ENCODE measurements at places on chromosomes 6 and 20.
A peak's percentile ranks its signal among the peaks of the same experiment; 100 is the strongest.

DNA sequence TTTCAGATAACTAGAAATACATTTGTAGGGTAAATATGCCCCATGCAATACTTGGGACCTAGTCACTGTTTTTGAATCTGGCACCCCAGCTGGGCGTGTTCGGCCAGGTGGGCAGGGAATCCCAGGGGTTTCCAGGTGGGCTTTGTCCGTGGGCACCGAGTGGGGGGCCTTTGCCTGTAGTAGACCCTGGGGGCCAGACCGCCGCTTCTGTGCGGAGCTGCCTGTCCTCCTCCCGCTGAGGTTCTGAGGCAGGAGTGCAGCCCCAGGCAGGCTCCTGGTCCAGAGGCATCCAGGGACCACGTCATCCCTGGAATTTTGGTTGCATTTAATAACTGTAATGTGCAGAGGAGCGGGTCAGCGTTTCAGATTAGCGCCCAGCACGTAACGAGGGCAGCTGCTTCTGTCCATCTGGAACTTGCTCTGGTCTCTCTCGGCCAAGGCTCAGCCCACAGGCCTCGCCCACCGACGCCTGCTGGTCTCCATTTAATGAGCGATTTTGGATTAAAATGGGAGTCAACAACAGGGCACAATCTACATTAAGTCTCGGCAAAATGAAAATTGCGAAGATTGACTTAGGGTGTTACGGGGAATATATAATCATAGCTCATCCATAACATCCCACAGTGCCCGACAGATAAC lies 12.8 kb downstream of the BHLHE23 start:
- DNase-seq, result no peak

DNA sequence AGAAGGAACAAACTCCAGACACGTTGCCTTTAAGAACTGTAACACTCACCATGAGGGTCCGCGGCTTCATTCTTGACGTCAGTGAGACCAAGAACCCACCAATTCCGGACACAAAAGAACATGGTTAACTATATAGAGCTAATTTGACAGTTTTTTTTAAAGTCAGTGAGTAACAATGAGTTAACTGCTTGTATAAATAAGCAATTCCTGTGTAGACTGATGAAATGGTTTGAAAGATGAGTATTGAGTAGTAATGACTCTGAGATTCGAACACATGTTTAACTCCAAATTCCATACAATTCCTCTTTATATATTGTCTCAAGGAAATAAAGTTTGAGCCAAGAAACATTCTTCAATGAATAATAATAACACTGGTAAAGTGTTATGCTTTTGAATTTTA lies 478.0 kb downstream of the MMUT start:
- H3K27ac ChIP-seq, result no peak overlapping the region
- H3K36me3 ChIP-seq, result no peaks in the 10 kb centered on the region
- H3K4me3 ChIP-seq, result no peak overlapping the region
- DNase-seq, result no peak
- no peaks in the 10 kb centered on the region for H3K27me3 ChIP-seq
- H3K4me1 ChIP-seq, result no peaks in the 10 kb centered on the region

- DNase-seq, result no peak
- no peaks in the 10 kb centered on the region for H3K27me3 ChIP-seq
- H3K4me3 ChIP-seq, result no peak overlapping the region
- H3K27ac ChIP-seq, result no peak overlapping the region
Measured at GRCh38 chr6:87182321-87182720, 27.0 kb downstream of the ZNF292 start.

GRCh38 chr6:113495521-113495920 lies 361.6 kb upstream of the MARCKS start:
- peaks cover 2% of the 10 kb centered on the region for H3K27me3 ChIP-seq
- no peaks in the 10 kb centered on the region for H3K4me1 ChIP-seq
- DNase-seq, result no peak
- H3K27ac ChIP-seq, result no peak overlapping the region
- H3K4me3 ChIP-seq, result no peak overlapping the region
- no peaks in the 10 kb centered on the region for H3K36me3 ChIP-seq

DNA sequence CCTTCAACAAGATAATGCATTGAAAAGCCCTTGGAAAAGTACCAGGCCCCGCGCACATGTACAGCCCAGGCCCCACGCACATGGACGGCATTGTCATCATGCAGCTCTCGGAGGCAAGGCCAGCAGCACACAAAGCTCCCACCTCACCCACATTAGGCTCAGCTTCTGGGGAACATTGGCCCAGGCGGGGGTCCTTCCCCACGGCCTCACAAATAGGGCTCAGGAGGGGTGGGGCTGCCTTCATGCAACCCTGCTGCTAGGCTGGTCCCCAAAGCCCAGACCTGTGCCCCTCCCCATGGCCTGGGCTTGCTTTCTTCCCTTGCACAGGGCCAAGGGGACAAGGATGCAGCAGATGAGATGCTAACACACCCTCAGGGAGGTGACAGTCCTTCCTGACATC lies 26.7 kb downstream of the NPEPL1 start:
- H3K4me3 ChIP-seq, result no peak overlapping the region
- H3K27me3 ChIP-seq, result peaks cover 21% of the 10 kb centered on the region
- H3K36me3 ChIP-seq, result no peaks in the 10 kb centered on the region
- no peak overlapping the region for H3K27ac ChIP-seq
- H3K4me1 ChIP-seq, result no peaks in the 10 kb centered on the region

- H3K27ac ChIP-seq, result no peak overlapping the region
- peaks cover 26% of the 10 kb centered on the region for H3K4me1 ChIP-seq
- peaks cover 11% of the 10 kb centered on the region for H3K36me3 ChIP-seq
- DNase-seq, result no peak
- H3K4me3 ChIP-seq, result no peak overlapping the region
- no peaks in the 10 kb centered on the region for H3K27me3 ChIP-seq
Measured at GRCh38 chr6:139376604-139377218, 2.3 kb upstream of the CITED2 start.

GRCh38 chr6:64214373-64214772 lies 578.8 kb downstream of the PHF3 start:
- DNase-seq, result no peak
- H3K4me1 ChIP-seq, result no peaks in the 10 kb centered on the region
- H3K36me3 ChIP-seq, result no peaks in the 10 kb centered on the region
- H3K27me3 ChIP-seq, result no peaks in the 10 kb centered on the region
- H3K4me3 ChIP-seq, result no peak overlapping the region

DNA sequence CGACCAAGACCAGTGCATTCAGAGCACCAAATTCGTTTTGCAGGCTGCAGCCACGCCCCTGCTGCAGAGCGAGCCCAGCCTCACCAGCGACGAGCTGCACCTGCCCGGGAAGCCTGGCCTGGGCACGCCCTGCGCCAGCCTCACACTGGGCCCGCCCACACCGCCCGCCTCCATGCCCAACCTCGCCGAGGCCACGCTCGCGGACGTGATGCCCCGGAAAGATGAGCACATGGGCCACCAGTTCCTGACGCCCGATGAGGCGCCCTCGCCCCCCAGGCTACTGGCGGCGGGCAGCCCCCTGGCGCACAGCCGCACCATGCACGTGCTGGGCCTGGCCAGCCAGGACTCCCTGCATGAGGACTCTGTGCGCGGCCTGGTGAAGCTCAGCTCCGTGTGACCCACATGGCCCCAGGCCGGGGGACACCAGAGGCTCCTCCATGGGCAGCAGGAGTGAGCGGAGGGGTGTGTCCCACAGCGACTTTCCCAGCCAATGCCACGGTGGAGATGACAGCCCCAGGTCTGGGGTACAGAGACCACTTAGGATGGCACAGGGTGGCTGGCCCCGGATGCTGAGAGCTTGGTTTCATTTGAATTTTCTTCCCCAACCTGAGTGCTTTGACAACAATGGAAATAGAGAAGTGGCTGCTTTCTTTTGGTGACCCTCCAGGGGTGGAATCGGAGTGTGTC lies 150.2 kb upstream of the SNX9 start:
- H3K27ac ChIP-seq, result no peak overlapping the region
- no peak overlapping the region for H3K4me3 ChIP-seq
- H3K36me3 ChIP-seq, result peaks cover 3% of the 10 kb centered on the region
- no peak for DNase-seq
- H3K4me1 ChIP-seq, result peaks cover 21% of the 10 kb centered on the region

GRCh38 chr6:159062564-159062945 lies 17.8 kb upstream of the TAGAP start:
- peak overlapping the region; percentile 50 for H3K27ac ChIP-seq
- H3K36me3 ChIP-seq, result no peaks in the 10 kb centered on the region
- H3K4me1 ChIP-seq, result peaks cover 17% of the 10 kb centered on the region
- DNase-seq, result peak; percentile 83
- H3K27me3 ChIP-seq, result no peaks in the 10 kb centered on the region

DNA sequence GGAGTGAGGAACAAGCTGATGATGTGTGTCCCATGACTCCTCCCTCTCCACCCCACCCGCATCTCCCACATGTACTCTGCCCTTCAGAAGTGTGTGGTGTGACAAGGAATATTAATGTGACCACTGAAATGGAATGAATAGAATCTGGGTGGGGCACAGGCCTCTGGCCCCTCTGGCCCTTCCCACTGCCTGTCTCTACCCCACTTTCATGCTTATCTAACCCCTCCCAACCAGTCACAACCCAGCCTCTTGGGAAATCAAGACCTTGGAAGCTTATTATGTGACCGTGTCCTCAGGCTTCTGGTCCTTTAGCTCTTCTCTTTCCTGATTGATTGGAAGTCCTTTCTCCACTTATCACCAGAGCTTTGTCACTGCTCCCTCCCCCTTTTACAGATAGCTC lies 312.2 kb upstream of the SOX4 start:
- H3K4me3 ChIP-seq, result no peak overlapping the region
- H3K27ac ChIP-seq, result no peak overlapping the region
- H3K36me3 ChIP-seq, result no peaks in the 10 kb centered on the region
- H3K4me1 ChIP-seq, result no peaks in the 10 kb centered on the region

- DNase-seq, result no peak
- H3K27ac ChIP-seq, result no peak overlapping the region
- H3K4me1 ChIP-seq, result no peaks in the 10 kb centered on the region
- H3K27me3 ChIP-seq, result peaks cover 3% of the 10 kb centered on the region
- no peaks in the 10 kb centered on the region for H3K36me3 ChIP-seq
Measured at GRCh38 chr6:40383348-40384115, 203.6 kb downstream of the LRFN2 start.

DNA sequence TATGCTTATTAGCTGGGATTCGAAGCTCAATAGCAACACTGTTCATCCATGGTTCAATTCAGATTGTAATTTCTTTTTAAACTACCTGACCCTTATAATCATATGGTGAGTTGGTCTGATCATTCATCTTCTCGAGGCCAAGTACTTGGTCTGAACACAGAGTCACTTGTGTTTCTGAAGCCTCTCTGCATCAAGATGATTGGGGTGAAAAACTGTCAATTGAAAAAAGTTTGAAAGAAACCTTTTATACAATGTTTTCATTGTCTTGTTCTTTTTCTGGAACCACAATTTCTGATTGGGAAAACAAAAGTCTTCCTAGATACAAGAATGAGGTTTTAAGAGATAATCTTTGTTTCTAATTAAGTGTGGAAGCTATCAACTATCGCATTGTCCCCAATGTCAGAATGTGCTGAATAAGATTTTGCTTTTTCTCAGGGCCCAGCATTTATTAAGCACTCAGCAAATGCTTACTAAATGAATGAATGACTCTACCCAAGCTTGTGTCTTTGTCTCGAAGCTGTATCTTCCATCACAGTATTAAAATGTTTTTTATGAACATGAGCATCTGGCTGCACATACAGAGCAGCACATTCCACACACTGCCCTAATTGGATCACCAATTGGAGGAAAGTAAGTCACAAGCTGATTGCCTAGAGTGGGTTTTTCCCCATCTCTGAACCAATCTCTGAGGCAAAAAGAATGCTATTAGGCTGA lies 45.0 kb upstream of the MOXD1 start:
- no peak overlapping the region for H3K27ac ChIP-seq
- H3K4me1 ChIP-seq, result no peaks in the 10 kb centered on the region
- H3K36me3 ChIP-seq, result peaks cover 2% of the 10 kb centered on the region
- H3K27me3 ChIP-seq, result no peaks in the 10 kb centered on the region
- no peak for DNase-seq
- H3K4me3 ChIP-seq, result no peak overlapping the region

GRCh38 chr6:83433177-83433576 lies 2.3 kb upstream of the ME1 start:
- no peak overlapping the region for H3K4me3 ChIP-seq
- H3K27ac ChIP-seq, result no peak overlapping the region
- DNase-seq, result no peak
- H3K27me3 ChIP-seq, result peaks cover 2% of the 10 kb centered on the region
- H3K4me1 ChIP-seq, result no peaks in the 10 kb centered on the region

GRCh38 chr20:46831633-46832011 lies 63.0 kb upstream of the EYA2 start:
- H3K36me3 ChIP-seq, result no peaks in the 10 kb centered on the region
- DNase-seq, result no peak
- H3K27ac ChIP-seq, result no peak overlapping the region
- H3K4me1 ChIP-seq, result no peaks in the 10 kb centered on the region
- peaks cover 7% of the 10 kb centered on the region for H3K27me3 ChIP-seq

DNA sequence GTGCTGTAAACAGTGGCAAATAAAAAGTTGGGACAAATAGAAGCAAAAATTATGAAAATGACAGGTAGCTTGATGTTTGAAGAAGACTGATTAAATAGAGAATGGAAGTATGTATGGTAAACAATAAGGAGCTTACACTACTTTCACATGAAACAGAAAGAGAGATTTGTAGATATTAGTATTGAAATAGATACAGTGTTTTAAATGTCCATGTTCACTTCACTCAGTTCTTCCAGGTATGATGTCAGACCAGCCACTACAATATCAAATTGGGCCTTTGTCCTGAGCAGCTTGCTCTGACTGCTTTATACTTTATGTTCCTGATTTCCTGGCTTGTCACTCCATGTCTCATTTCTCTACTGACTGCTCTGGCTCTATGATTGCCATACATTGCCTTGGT lies 107.5 kb downstream of the CENPW start:
- H3K4me1 ChIP-seq, result no peaks in the 10 kb centered on the region
- no peaks in the 10 kb centered on the region for H3K36me3 ChIP-seq
- H3K4me3 ChIP-seq, result no peak overlapping the region
- no peaks in the 10 kb centered on the region for H3K27me3 ChIP-seq
- DNase-seq, result no peak

DNA sequence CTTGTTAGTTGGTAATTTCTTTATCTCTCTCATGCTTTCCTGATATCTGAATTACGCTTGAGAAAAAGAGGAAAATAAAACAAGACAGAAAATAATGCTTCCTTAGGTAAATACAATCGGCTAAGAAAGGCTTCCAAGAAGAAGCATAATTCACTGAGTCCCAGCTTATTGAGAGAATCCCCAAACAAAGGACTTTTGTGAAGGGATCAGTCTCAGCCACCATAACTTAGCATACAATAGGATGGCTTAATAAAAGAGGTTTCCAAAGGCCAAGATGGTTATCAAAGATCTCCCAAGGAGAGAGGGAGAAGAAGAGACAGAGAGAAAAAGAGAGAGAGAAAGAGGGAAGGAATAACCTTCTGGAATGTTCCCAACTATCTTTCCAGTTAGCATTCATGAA lies 46.0 kb upstream of the SALL4 start:
- H3K27ac ChIP-seq, result no peak overlapping the region
- H3K36me3 ChIP-seq, result no peaks in the 10 kb centered on the region
- H3K4me1 ChIP-seq, result no peaks in the 10 kb centered on the region
- DNase-seq, result no peak
- no peaks in the 10 kb centered on the region for H3K27me3 ChIP-seq

DNA sequence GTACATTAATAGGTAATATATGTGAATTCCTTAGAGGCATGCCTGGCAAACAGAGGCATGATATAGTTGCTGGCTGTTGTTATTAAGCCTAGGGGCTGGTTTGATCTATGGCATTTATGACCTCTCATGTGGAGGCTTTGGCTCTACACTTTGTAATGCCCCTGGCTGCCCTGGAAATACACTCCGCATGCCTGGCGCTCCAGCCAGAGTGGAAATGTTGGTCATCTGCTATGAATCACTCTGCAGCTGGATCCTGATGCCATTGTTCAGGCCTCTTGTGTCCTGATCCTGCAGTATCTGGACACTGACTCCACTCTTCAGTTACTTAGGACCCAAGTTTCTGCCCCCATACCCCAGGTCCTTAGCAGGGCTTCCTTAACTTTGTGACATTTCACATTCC lies 200.5 kb upstream of the PCSK2 start:
- H3K27ac ChIP-seq, result no peak overlapping the region
- DNase-seq, result no peak
- H3K4me1 ChIP-seq, result no peaks in the 10 kb centered on the region
- H3K36me3 ChIP-seq, result no peaks in the 10 kb centered on the region
